ENCODE measurements at places on chromosomes 4 and X.

GRCh38 chr4:31974490-31975002 is 1254.4 kb downstream of the PCDH7 start:
- DNase-seq = no peak

DNA sequence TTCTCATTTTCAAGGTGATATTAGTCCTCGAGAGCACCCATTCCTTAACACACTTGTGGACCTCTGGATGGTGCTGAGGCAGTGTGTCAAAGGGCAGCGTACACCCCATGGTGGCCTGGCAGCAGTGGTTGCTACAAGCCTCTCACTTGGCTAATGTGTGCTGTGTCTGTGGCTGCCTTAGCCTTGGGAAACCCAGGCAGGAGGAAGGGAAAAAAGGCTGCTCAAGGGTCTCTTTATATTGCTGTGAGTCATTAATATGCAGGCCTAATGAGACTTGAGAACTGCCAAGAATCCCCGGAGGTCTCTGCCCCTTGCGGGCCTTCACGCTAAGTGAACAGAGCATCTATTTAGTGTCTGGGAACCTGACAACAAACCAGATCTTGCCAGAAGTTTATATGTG is 7.0 kb downstream of the PCDH10 start:
- peak; percentile 57 for DNase-seq

DNA sequence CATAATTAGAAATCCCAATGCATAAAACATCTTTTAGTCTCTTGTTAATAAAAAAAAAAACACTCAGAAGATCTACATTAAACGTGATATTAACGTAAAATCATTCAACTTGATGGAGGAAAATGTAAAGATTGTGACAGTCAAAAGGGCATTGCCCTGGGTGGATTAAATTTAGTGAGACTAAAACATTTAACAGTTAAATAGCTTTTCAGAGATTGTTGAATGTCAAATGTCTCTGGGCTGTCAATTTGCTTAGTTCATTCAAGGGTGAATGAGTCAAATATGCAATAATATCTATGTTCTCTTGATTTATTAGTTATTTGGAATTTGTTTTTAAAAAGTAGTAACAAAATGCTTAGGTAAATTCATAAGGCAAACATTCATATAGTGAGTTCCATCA is 836.6 kb upstream of the PCDH10 start:
- DNase-seq = no peak

GRCh38 chr4:101977076-101977475 is 186.5 kb downstream of the BANK1 start:
- DNase-seq = peak; percentile 95

DNA sequence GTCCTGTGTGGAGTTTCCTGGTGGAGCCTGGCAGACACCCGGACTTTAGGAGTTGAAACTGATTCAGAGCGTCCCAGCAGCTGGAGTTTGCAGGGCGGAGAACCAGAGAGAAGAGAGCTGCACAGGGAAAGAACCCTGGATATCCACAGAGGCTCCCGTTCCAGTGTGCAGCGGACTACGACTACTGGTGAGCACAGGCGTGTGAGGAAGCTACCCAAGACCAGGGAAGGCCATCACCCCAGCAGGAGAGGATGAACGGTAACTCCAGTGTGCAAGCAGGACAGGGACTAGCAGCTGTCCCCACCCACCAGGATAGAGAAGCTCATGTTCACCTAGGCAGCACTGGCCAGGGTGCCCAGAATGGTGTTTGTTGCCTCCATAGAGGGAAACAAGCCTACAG is 2.3 kb downstream of the LAGE3 start:
- no peak for DNase-seq

DNA sequence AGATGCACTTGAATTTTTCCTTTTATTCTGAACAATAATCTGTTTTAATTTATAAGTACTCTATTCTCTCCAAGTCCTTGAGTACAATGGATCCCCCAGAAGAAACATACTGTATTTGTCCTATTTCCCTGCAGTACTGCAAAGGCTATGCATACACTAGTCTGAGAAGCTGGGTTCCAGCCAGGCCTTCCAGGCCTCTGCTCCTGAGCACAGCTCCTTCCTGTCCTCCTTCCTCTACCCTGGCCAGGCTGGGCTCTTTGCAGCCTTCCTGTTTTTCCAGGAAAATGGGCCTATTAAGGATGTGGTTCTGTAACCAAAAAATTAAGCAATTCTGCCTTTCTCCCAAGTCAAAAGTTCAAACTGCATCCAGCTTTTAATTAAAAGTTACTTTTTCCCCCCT is 68.0 kb upstream of the STIM2 start:
- DNase-seq = no peak

DNA sequence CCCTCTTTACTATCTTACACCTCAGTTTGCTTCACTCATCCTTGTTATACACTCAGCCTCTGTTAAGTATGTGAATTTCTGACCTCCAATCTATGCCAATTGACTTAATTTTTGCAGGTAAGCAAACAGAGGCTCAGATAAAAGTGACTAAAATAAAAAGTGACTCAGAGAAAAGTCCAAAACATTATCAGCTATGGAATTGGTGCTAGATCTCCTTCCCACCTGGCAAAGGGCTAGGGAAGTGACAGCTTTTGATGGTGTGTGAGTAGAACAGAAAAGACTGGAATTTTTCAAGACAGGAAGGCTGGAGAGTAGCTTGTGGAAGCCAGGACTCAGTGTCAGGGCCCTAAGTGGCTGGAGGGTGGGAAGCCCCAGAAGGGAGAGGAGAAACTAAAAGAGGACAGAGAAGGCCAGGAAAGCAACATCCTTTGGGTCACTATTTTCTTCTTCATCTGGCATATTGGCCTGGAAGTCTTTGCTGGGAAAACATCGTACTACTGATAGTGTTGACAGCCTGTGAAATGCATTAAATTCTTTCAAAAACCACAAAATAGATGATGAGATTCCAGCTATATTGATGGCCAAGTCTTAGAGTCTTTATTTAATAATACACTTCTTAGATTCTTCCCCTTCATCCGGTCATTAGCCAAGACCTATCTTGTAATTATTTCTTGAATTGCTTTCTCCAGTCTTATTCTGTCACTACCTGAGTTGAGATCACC is 392.8 kb downstream of the RAPGEF2 start:
- DNase-seq = no peak

GRCh38 chrX:31572360-31572759 is 500.5 kb upstream of the FTHL17 start:
- DNase-seq = no peak

- DNase-seq = peak; percentile 42
Observed at GRCh38 chr4:4269856-4270255, 20.1 kb downstream of the LYAR start.

DNA sequence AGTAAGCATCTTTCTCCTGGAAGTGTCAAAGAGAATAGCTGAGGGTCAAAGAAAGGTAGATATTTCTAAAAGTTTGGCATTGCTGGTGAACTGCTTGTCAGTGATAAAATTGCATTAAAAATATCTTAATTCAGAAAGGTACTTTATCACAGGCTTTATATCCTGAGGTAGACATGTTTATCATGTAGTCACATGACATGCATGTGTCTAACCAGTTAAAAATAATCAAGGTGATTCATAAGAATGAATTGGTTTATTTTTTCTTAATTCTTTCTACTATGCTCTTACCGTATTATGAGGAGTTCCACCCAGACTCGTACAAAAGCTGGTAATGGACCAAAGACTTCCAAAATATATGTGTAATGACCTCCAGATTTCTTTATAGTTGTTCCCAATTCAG is 6.1 kb downstream of the SLC7A11 start:
- DNase-seq = no peak

DNA sequence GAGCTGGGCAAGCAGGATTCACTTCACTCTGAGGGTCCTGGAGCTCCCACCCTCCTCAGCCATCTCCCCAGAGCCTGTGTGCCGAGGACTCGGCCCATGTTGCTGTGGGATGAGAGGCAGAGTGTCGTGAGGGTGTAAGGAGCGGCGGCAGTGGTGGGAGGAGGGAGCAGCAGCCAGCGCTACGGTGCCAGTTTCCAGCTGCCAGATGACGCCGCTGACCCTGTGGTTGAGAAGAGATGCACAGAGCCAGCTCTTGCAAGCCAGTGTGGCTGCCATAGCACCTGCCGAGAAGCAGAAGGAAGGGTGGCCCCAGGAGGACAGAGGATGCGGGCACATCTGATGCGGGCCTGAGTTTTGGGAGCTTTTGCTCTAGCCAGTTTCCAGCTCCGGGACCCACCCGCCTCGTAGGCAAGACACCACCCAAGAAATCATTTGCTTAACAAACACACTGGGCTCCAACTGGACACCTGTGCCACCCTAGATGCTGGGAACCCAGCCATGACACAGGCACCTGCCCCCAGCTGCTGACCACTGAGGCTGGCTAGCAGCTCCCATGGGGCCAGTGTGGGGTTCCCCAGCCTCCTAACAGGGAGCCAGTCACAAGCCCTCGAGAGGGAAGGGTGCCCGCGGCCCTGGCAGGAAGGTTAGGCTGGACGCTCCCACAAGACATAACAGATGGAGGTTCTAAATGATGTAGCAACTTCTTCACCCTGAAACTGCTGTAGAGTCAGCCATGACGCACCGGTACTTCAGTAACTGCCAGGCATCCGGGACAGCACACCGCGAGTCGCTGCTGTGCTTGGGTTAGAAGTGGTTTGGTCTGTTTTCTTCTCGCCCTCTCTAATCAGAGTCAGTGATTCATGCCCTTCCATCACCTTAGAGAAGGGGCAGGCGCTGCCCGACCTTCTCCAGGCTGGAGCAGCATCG is 8.9 kb downstream of the MSANTD1 start:
- peak; percentile 52 for DNase-seq

DNA sequence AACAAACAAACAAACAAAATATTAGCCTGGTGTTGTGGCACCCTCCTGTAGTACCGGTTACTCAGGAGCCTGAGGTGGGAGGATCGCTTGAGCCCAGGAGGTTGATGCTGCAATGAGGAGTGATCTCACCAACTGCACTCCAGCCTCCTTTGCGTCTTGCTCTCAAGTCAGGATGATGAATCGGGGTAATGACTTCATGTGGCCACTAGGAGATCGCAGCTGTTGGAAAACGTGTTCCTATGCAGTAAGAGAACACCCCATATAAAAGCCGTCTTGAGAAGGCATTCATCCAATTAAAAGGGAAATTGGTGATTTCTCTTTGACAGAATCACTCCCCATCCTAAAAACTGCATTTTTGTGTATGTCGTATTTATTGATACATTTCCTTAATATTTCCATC is 6.9 kb downstream of the CCNB3 start:
- DNase-seq = no peak

DNA sequence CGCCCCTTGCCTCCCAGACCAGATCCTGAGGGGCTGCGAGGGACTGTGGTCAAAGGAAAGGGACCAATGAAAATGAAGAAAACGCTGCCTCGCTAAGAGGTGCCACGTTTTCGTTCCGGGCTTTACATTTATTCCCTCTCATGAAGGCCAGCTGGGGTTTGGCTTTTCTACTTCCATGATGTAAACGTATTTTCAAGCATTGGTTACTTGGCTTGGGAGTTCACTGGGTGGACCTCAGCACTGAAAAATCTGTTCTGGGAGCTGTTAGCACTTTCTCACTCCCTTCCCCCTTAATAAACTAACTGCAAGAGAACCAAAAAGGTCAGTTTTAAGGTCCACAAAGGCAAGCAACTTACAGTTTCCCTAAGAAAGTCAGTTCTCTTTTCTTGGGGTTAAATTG is 40.6 kb upstream of the ADGRG2 start:
- DNase-seq = no peak

DNA sequence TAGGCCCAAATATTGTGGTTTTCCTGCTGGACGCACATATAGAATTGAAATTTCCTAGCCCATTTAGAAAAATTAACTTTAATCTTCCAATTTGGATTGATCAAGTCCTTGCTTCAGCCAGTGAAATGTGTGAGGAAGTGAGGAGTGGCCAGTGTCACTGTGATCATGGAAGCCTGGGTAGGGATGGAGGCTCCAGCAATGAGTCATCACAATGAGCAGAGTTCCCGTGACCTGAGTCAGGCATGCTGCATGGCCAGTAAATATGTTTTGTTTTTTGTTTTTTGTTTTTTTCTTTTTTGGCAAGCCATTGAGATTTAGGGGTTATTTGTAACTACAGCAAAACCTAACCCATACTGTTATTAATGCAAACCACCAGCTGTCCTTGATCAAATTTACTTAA is 52.1 kb downstream of the IDS start:
- peak; percentile 25 for DNase-seq

DNA sequence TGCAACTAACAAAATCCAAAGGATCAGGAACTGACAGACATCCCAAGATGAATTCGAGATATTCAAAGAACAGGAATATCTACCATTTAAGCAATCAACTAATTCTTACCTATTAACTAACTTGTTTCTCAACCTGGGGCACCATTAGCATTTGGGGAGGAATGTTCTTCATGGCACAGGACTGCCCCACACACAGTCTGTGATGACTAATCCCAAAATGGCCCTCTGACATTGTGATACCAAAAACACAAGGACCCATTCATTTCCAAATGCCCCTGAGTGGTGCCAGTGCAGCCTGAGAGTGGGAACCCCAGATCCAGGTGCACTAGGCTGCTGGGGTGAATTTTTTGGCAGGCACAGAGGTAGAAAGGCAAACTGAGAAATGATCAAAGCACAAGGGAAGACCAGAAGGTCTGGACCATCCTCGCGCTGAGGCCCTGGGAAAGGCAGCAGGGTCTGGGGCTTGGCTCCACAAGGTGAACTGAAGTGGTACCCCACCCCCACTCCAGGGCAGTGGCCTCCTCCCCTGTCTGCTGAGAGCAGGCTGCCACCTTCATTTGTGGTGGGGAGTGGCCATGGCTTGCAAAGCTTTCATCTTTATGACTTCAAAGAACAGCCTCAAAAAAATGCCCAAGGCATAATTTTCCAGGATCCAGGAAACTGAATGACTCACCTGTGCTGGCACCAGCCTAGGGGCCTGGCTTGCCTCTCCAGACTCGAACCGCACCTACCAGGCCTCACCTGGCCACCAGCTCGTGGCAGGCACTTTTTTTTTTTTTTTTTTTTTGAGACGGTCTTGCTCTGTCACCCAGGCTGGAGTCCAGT is 122.4 kb downstream of the BCOR start:
- no peak for DNase-seq

GRCh38 chr4:19936476-19936875 is 315.2 kb upstream of the SLIT2 start:
- peak; percentile 90 for DNase-seq

DNA sequence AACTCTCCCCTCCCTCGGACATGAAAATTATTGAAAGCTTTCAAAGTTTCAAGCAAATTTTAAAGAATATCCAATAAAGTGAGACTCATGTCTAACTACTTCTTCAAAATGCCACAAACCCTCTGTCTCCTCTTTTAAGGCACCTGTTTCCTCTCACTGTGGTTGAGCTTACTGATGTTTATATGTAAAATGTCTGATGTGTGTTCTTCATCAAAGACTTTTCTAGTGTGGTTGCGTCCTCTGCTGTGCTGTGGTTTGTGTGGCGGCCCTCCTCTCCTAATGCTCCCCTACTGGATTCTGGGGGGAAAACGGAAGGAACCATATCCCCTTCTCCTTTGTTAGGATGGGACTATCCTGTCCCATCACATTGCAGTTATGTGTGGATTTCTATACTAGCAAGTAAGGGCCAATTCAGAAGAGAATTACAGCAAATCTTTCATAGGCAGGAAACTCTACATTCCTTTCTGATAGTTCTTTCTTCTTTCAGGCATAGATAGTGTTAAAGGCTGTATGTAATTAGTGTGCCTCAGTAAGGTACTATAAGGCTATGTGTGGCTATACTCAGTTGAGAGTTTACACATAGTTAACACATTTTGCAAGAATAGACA is 221.0 kb upstream of the GPRIN3 start:
- no peak for DNase-seq
